Stimulated activated CD4-positive, alpha-beta T cell treated with anti-CD3 and anti-CD28 coated beads, Interleukin-1b, Interleukin-23, amount 100 ng/mL, for 1 hour (primary cell): ENCODE measurements at places on chromosomes 2 and 18.

DNA sequence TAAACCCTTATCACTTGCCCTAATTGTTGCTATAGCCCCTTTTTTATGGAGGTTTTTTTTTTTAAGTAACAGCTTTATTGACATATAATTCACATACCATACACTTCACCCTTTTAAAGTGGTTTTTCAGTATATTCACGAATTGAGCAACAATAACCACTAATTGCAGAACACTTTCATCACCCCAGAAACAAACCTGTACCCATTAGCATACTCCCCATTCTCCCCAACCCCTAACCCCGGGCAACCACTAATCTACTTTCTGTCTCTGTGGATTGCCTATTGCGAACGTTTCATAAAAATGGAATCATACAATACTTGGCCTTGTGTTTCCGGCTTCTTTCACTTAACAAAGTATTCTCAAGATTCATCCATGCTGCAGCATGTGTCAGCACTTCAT is 213.6 kb downstream of the ATAD2B start:
- no peak for DNase-seq

- DNase-seq = no peak
Measured at GRCh38 chr2:200104015-200104414, 148.6 kb downstream of the MAIP1 start.

GRCh38 chr2:195434346-195434745 is 222.7 kb upstream of the SLC39A10 start:
- no peak for DNase-seq

DNA sequence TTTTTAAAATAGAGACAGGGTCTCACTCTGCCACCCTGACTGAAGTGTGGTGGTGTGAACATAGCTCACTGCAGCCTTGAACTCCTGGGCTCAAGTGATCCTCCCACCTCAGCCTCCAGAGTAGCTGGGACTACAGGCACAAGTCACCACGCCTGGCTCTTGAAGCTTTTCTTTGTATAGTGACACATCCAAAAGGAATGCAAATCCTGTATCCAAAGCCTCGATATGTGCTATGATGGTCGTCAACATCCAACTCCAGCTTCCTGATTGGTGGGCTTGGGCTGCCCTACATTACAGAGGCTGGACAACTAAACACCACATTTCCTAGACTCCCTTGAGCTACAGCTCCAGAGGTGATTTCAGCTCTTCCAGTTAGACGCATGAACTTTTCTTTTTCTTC is 101.7 kb upstream of the PGAP1 start:
- DNase-seq = no peak

- DNase-seq = no peak
Measured at GRCh38 chr2:221958224-221958623, 340.6 kb downstream of the PAX3 start.
